ENCODE measurements at places on chromosomes 2 and 18.

- DNase-seq = no peak
Measured at GRCh38 chr2:104870100-104870975, 16.4 kb downstream of the POU3F3 start.

- DNase-seq = no peak
Measured at GRCh38 chr2:201280191-201281040, 20.1 kb downstream of the CASP8 start.

DNA sequence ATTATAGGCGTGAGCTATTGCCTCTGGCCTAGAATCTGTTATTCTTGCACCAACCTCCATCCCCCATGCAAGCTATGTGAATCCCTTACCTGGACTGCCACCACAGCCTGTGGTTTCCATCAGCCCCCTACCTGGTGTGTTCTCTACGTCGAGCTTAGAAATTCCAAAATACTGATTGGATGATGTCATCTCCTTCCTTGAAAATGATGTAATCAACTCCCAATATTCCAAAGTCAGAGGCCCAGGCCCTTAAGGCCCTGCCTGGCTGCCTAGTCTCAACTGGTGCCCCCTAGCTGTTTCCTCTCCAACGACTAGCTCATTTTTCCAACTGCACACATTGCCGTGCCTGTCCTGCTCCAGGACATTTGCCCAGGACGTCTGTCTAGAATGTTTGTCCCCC is 41.3 kb upstream of the GBX2 start:
- DNase-seq = no peak

DNA sequence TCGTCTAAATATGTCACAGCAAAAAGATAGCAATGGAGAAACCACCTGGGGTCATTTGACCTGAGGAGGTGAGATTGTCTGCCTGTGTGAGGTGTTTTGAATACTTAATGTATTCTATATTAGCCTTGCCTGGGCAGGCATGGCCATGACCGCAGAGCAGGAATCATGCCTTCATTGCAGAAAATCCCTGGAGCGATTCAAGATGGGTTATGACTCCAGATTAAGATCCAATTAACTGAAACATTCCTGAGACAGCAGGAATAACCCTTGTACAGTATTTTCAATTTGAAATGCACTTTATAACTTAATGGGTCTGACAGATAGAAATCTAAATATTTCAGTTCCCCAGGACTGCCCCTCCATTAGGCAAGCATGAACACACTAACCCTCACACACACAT is 227.3 kb upstream of the RAB6C start:
- DNase-seq = no peak

GRCh38 chr2:73987109-73987947 is 2.6 kb downstream of the TET3 start:
- peak; percentile 47 for DNase-seq

DNA sequence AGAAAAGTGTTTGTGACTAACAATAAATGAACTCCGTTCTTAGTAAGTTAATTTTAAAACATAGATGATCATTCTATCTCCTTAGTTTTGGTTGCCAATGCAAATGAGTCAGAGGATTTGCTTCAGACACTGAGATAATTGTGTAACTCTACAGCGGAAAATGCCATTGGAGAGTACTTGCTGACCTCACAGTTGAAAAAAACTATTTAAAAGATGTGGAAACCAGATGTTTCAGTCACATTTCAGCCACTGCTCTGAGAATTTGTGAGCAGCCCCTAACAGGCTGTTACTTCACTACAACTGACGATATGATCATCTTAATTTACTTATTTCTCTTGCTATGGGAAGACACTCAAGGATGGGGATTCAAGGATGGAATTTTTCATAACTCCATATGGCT is at the start of gene TNFAIP6:
Gene TNFAIP6, plus strand, starts transcription at position 234 of the 400 bp plus-strand sequence. Its CDS starts 75 bp downstream, at position 309.
- no peak for DNase-seq

GRCh38 chr2:126797622-126798275 is 100.9 kb upstream of the TEX51 start:
- no peak for DNase-seq

GRCh38 chr2:140498360-140498759 is 1632.5 kb downstream of the LRP1B start:
- no peak for DNase-seq

- no peak for DNase-seq
Measured at GRCh38 chr2:118609138-118609537, 238.3 kb downstream of the EN1 start.

- DNase-seq = no peak
Measured at GRCh38 chr2:147177071-147177857, 667.6 kb upstream of the ACVR2A start.

GRCh38 chr2:104582471-104582870 is 271.4 kb upstream of the POU3F3 start:
- no peak for DNase-seq

GRCh38 chr2:147845411-147845971 is 662 bp downstream of the ACVR2A start:
- peak; percentile 60 for DNase-seq

DNA sequence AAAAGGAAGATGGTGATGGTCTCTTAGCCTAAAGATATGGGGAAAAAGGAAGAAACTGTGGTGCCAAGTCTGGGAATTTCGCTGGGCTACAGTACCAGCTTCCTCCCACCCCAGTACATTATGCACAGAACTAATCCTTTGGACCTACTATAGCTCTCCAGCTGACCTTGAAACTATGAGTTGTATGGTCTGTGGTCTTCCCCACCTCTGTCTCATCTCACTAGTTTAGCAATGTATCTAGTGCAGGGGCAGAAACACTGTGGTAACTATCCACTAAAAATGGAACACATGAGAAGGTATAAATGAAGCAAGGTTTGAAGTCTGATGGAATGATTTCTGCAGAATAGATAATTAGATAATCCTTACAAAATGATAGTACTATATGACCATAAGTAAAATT is 190.4 kb upstream of the CCDC150 start:
- no peak for DNase-seq

DNA sequence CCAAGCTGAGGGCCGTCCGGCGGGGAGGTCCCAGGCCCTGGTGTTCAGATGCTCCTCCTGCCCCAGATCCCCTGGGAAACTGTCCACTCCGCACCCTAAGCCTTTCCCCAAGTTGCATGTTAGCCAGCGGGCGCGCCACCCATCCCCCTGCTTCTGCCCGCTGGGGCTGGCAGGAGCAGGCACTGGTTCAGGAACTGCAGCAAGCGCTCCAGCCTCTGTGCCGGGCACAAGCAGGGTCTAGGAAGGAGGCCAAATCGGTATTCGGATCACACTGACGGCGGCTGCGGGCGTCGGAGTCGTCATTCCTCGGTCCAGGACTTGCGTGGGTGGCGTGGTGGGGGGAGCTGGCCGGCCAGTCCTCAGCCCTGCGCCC is 53.7 kb downstream of the FAM168B start:
- no peak for DNase-seq

DNA sequence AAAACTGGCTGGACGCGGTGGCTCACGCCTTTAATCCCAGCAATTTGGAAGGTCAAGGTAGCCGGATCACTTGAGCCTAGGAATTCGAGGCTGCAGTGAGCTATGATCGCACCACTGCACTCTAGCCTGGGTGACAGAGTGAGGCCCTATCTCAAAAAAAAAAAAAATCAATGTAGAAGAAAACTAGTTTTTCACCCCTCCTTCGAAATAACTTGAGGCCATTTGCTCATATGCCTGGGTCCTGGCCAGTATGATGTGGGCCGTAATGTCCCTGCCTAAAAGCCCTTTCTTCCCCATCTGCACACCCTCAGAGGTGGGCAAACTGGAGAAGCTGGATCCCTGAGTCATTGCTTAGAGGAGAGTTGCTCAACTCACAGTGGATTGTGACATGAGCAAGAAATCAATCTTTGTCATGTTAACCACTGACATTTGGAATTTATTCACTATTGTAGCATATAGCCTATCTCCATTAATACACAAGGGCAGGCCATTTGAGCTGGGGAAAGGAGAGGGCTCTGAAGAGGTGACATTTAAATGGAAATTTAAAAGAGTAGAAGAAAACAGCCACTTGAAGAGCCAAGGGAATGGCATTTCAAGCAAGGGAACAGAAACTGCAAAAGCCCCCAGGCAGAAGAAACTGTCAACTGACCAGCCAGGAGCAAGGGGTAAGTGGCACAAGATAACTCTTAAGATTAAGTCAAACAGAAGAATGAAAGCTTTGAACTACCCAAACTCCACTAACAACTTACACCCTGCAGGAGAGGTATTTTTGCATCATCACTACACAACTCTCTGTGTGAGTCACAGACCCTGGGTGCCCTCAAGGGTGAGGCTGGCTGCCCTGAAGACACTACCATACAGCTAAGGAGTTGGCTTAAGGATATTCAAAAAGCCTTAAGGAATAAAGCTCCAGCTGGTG is 7.6 kb upstream of the METTL21A start:
- peak; percentile 9 for DNase-seq

DNA sequence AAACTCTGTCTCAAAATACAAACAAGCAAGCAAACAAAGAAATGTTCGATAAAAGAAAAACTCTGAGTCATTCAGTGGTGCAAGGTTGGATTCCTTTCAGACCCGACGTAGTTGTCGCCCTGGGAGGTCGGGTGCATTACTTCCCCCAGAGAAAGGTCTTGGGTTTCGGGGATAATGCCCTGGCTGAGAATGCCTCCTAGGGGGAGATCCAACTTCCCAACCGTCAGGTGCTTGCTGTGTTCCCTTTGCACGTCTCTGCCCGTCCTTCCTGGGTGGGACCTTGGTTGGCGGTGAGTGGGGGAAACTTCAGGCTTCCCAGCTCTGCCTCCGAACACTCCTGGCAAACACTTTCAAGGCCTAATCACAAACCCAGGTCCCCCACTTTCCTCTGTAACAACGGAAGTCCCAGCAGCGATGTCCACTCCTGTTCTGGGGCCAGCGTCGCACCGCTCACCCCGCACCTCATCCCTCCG is 609 bp downstream of the TPGS2 start:
- no peak for DNase-seq

DNA sequence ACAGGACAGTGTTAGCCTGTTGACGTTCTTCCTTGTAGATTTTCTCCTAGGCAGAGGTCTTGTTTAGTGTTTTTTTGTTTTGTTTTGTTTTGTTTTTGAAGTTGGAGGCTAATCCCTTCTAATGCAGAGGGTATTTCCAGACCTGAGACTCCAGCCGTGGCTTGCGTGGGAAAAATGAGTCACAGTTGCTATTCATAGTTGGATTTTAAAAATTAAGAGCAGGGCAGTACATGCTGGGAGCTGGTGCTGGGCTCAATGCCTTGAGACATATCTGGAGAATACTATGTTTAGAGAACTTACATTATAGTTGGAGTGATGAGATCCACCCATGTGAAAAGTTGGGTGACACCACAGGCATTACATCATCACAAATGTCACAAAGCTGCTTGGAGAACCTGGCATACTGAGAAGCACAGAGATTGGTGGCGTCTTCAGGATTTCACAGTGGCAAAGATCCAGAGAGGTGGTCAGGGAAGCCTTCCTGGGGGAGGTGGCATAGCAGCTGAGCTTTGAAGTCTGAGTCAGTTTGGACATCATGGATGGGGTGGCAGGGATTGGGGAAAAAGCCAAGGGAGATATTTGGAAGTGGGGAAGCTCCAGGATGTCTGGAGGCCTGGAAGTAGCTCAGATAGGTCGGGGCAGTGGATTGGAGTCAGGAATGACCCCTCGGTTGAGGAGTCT is 249.4 kb downstream of the LOXHD1 start:
- DNase-seq = no peak

- no peak for DNase-seq
Measured at GRCh38 chr2:121611730-121612705, 37.2 kb downstream of the CLASP1 start.

DNA sequence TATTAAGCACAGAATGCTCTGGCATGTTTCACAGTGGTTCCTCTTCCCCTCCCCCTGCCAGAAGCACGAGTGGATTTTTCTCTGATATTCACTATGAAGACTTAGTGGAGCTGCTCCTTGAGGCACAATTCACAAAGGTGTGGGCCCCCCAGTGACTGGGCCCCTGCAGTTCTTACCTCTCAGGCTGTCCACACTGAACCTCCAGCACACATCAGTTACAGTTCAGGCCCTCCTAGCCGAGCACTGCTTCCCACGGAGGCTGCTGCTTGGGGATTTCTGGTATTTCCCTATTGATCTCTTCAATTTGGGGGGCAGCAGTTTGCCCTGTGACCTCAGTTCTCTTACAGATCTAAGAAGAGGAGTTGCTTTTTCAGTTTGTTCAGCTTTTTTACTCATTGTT is 236.1 kb downstream of the SH3RF3 start:
- no peak for DNase-seq

DNA sequence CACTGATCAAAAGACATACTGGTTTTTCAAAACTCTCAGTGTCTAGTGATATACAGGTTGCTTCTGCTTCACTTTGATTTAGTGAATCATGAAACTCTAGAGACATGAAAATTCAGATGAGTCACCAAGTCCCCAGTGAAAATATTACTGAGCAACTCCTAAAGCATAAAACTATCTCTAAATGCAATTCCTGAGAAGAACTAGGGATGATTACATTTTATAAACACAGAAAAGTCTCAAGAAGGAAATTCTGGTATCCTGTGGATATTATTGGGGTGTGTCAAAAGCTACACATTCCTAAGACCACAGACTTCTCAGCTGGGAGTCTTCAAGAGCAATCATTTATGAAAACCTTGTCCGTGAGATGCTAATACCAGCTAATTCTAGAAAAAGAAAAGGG is 9.7 kb downstream of the LRRTM4 start:
- no peak for DNase-seq

GRCh38 chr2:67581751-67582150 is 184.6 kb downstream of the ETAA1 start:
- DNase-seq = no peak

DNA sequence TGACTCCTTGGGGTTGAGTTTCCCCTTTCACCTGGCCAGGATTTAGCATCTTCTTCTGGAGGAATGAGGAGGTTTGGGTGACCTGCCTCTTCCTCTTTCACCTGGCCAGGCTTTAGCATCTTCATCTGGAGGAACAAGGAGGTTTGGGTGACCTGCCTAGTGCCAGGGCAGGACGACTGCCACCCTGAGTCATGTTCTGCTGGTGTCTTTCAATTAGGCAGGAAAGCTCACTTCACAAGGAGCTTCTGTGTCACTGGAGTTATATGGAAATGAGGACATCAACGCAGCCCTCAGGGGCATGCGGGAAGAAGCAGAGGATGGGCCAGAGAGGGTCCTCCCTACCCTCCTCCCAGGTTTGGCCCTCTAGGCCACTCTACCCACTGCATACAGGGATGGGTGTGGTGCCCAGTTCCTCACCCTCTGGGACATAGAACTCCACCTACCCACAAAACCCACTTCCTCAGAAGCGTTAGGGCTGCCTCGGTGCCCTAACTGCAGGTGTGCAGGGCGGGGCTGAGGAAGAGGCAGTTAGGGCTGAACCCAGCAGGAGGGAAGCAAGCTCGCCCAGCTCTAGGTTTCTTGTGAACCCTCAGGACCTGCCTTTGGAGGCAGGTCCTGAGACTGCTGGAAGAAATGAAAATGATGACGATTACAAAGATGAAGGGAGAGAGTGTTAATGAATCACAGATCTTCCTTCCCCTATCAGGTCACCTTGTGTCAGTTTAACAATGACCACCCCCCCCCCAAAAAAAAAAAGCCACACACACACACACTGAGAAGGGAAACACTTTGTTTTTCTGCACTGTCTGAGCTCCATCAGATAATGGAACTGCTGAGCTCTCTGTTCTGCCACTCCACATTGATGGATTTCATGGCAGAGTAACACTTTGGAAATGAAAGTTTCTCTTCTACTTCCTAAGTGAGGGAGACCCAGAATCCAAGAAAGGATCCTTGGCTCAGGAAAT is 71.0 kb downstream of the ARL4C start:
- DNase-seq = peak; percentile 92

All from activated CD4-positive, alpha-beta T cell treated with anti-CD3 and anti-CD28 coated beads, Interleukin-2, amount 10 ng/mL, durations not matched to agents 7 days and 5 days (primary cell).